Right atrium auricular region (tissue), 2 donors: ENCODE measurements at places on chromosomes 3 and 15. TPM values are rescaled to one million over a fixed set of nuclear protein-coding genes. Genes with fewer than 3 reads are reported as not detected.

The ROPN1 gene
- not detected for total RNA-seq

The PPM1L gene
- total RNA-seq: 23.8 TPM

The CD80 gene
- total RNA-seq: 0.67 TPM

The UBAP1L gene
- 0.48 TPM for total RNA-seq

The AHSG gene
- total RNA-seq: not detected

The SH2D7 gene
- total RNA-seq: not detected

The P2RY14 gene
- total RNA-seq: 1.3 TPM

The RPN1 gene
- total RNA-seq: 168 TPM

The BSN gene
- 0.41 TPM for total RNA-seq

The ZNF502 gene
- total RNA-seq: 2.3 TPM

The ZBED2 gene
- 0.47 TPM for total RNA-seq

The RBP2 gene
- not detected for total RNA-seq

The LRRIQ4 gene
- total RNA-seq: 0.43 TPM

The EEF1AKMT4 gene
- 2.1 TPM for total RNA-seq

The SH3GL3 gene
- not detected for total RNA-seq

The TMEM45A gene
- 13.5 TPM for total RNA-seq

The CAND2 gene
- 77.4 TPM for total RNA-seq

The MAPK6 gene
- total RNA-seq: 11.6 TPM

The STXBP5L gene
- not detected for total RNA-seq

The IQSEC1 gene
- total RNA-seq: 63.9 TPM

The DNAJA4 gene
- total RNA-seq: 70.0 TPM

The IL17RE gene
- total RNA-seq: 2.6 TPM
